ENCODE measurements at places on chromosomes 6 and 20.

DNA sequence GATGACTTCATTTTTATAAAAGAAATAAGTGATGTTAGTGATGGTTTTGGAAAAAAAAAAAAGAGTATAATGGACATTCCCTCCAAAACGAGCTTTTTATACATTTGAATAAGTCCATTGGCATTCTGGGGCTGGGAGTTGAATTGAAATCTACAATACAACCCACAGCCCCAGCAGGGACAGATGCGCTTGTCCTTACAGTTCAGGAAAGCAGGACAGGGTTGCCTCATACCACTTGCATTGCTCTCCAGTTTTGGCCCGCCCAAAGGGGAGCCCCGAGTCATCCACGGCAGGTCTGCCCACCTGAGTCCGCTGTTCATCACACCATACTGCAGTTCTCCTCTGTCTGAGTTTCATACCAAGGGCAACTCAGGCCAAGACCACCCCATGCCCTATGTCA is 46.2 kb downstream of the VAPB start:
- peaks cover 69% of the 10 kb centered on the region for H3K36me3 ChIP-seq
- peak overlapping the region; percentile 1 for H3K27ac ChIP-seq
- no peaks in the 10 kb centered on the region for H3K27me3 ChIP-seq
- no peak for DNase-seq
- peaks cover 53% of the 10 kb centered on the region for H3K4me1 ChIP-seq

DNA sequence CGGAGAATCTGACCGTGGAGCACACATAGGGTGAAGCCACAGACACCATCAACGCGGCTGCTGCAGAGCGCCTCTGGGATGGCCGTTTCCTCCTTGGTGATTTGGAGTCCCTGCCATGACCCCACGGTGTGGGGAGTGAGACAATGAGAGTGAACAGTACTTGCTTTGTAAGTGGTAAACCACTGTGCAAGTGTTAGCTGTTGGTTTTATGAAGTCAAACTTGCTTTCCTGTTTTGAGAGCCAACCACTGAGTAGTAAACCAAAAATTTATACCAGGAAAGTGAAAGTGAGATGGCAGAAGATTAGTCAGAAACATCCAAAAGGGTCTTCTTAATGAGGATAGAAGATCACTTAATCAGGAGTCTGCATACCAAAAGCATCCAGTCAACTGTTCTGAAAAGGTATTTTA is 160.7 kb downstream of the FOXC1 start:
- peaks cover 5% of the 10 kb centered on the region for H3K27me3 ChIP-seq
- no peak overlapping the region for H3K4me3 ChIP-seq
- peaks cover 21% of the 10 kb centered on the region for H3K4me1 ChIP-seq
- no peaks in the 10 kb centered on the region for H3K36me3 ChIP-seq

DNA sequence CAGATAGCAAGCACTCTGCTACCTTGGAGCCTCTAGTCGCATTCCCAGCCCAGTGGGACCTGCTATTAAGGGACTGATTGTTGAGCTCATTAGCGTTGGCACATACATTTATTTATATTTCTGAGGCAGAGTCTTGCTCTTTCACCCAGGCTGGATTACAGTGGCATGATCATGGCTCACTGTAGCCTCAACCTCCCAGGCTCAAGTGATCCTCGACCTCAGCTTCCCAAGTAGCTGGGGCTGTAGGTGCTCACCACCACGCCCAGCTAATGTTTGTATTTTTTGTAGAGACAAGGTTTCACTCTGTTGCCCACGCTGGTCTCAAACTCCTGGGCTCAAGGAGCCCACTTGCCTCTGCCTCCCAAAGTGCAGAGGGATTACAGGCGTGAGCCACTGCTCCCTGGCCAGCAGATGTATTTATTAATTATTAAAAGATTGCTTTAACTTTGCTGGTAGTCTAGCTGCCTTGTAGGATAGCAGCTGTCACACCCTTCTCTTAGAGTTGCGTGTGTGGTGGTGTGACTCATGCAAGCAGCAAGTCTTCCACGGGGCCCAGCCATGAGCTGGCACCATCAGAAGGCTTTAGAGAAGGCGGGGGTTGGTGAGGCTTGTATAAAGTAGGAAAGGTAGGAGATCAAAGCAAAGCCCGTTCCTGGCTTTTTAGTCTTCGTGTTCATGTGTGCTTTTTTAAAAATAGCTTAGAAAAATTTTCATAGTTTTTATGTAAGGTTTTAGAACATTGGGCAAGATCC is 16.5 kb downstream of the ACTR5 start:
- peaks cover 78% of the 10 kb centered on the region for H3K36me3 ChIP-seq
- no peaks in the 10 kb centered on the region for H3K27me3 ChIP-seq
- no peak overlapping the region for H3K4me3 ChIP-seq
- H3K4me1 ChIP-seq = peaks cover 17% of the 10 kb centered on the region
- no peak for DNase-seq
- H3K27ac ChIP-seq = peak overlapping the region; percentile 13

DNA sequence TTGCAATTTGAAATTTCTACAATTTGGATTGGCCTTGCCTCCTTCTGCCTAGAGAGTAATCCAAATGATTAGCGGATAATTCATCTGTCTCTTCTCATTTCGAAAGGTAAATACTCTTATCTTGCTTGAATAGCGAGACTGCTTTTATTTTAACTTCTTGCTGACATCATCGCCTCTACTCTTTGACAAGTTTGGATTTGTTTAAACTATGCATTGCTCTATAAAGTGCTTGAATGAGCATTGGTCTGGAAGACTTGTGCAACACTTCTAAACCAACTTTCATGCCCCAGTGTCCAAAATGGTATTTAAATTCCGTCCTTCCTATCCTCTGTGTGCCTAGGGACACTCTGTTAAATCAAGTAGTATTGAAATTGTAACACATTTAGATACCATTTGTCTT is 384.1 kb upstream of the SLC35B3 start:
- H3K27me3 ChIP-seq = no peaks in the 10 kb centered on the region
- no peak overlapping the region for H3K27ac ChIP-seq
- H3K4me3 ChIP-seq = no peak overlapping the region
- no peak for DNase-seq

GRCh38 chr6:69926745-69927144 is 60.4 kb downstream of the COL19A1 start:
- H3K4me1 ChIP-seq = no peaks in the 10 kb centered on the region
- no peak overlapping the region for H3K4me3 ChIP-seq
- DNase-seq = no peak
- H3K27me3 ChIP-seq = no peaks in the 10 kb centered on the region
- H3K36me3 ChIP-seq = no peaks in the 10 kb centered on the region
- H3K27ac ChIP-seq = no peak overlapping the region

- peak overlapping the region; percentile 22 for H3K27ac ChIP-seq
- H3K36me3 ChIP-seq = no peaks in the 10 kb centered on the region
- no peak for DNase-seq
- peaks cover 34% of the 10 kb centered on the region for H3K27me3 ChIP-seq
- peak overlapping the region; percentile 53 for H3K4me3 ChIP-seq
- peaks cover 35% of the 10 kb centered on the region for H3K4me1 ChIP-seq
Measured at GRCh38 chr20:17896193-17896723, 72.3 kb downstream of the SNX5 start.

DNA sequence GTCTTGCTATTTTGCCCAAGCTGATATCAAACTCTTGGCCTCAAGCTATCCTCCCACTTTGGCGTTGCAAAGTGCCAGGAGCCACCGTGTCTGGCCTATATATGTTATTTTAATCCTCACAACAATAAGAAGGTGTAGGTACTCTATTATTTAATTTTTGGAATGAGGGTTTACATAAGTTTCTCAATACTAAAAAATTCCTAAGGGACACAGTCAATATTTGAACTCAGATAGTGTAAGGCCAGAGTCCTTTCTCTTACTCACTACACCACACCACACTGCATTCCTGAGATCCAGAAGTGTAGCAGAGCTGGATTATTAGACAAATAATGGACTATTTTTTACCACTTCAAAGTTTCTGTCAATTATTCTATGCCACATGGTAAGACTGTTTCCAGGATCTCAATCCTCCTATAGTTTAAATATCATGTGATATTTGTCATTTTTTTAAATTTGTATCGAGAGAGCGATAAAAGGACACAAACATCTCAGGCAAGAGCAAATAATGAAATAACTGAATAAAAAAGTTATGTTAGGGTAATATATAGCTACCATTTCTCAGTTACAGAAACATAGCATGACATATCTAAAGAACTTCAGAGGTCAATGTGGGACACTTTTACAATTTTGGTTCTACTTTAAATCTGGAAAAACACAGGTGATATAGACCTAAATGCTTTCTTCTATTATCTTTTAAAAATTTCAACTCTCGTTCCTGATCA is 162.2 kb upstream of the THEMIS start:
- H3K27me3 ChIP-seq = peaks cover 1% of the 10 kb centered on the region
- H3K27ac ChIP-seq = no peak overlapping the region
- H3K4me1 ChIP-seq = peaks cover 3% of the 10 kb centered on the region
- no peak for DNase-seq
- H3K4me3 ChIP-seq = no peak overlapping the region
- no peaks in the 10 kb centered on the region for H3K36me3 ChIP-seq

GRCh38 chr20:46770330-46771194 is 61.1 kb downstream of the SLC2A10 start:
- DNase-seq = no peak
- H3K4me1 ChIP-seq = no peaks in the 10 kb centered on the region
- H3K4me3 ChIP-seq = no peak overlapping the region
- H3K27me3 ChIP-seq = peaks cover 11% of the 10 kb centered on the region

GRCh38 chr6:24969343-24969860 is 33.6 kb upstream of the RIPOR2 start:
- DNase-seq = no peak
- H3K36me3 ChIP-seq = peaks cover 20% of the 10 kb centered on the region
- peaks cover 32% of the 10 kb centered on the region for H3K4me1 ChIP-seq
- H3K27me3 ChIP-seq = no peaks in the 10 kb centered on the region
- no peak overlapping the region for H3K27ac ChIP-seq

- H3K27me3 ChIP-seq = peaks cover 66% of the 10 kb centered on the region
- H3K4me3 ChIP-seq = no peak overlapping the region
- H3K4me1 ChIP-seq = no peaks in the 10 kb centered on the region
Measured at GRCh38 chr6:7532821-7533220, 8.7 kb upstream of the DSP start.

GRCh38 chr20:56391596-56392131 is 351 bp downstream of the AURKA start:
- peaks cover 40% of the 10 kb centered on the region for H3K4me1 ChIP-seq
- H3K27me3 ChIP-seq = no peaks in the 10 kb centered on the region
- DNase-seq = no peak
- H3K4me3 ChIP-seq = no peak overlapping the region
- no peak overlapping the region for H3K27ac ChIP-seq
- H3K36me3 ChIP-seq = peaks cover 58% of the 10 kb centered on the region
